ENCODE measurements at places on chromosomes 5 and 9. TPM values are rescaled to one million over a fixed set of nuclear protein-coding genes. Genes with fewer than 3 reads are reported as not detected.

The AK8 gene
- not detected for total RNA-seq

The MIGA2 gene
- 28.0 TPM for total RNA-seq

The HAVCR1 gene
- not detected for total RNA-seq

The OTULINL gene
- 0.42 TPM for total RNA-seq

The FAXDC2 gene
- 8.3 TPM for total RNA-seq

- DNase-seq, result no peak
Observed at GRCh38 chr5:180241600-180241999, 32.6 kb upstream of the RASGEF1C start.

DNA sequence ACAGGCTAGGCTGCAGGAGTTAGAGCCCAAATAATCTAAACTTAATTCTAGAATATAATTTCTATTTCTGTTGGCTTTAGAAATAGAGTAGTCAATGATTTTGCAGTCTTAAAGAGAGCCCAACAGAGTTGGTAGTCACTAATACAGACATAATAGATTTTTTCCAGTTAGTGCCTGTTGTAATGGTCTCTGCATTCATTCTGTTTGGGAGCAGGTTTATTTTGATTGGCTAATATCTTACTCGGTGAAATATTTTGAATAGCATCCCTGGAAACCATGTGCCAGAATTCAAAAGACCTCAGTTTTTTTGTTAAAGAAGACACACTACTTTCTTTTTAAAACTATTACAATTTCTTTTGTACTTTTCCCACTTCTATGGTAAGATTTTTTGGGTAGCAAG, 107.2 kb downstream of the RASGRF2 start:
- no peak for DNase-seq

GRCh38 chr9:86035827-86036440, 63.4 kb downstream of the GOLM1 start:
- no peak for DNase-seq

DNA sequence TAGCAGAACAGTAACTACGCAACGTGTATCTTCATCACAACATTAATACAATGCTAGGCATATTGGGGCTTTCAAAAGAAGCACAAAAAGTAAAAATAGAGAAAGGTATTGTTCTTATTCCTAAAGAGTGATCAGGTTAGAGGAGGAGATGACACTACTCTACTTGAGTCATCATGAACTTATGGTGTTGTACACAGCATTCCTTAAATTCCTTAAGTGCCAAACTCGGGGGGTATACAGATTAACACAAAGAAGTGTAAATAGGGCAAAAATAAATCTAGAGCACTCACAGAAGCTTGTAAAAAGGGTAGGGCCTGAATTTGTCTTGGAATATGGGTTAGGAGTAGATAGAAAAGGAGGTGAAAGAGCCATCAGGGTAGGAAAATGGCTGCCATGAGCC, 308.0 kb upstream of the DAP start:
- no peak for DNase-seq

Measured in endothelial cell of umbilical vein (primary cell).